Hematopoietic multipotent progenitor cell treated with erythropoietin and hydrocortisone succinate and interleukin-3 and kit ligand, for 8 days (in vitro differentiated cells): ENCODE measurements at places on chromosomes 5 and 9.

GRCh38 chr9:76859860-76860259, 46.1 kb downstream of the PRUNE2 start:
- no peak for DNase-seq

DNA sequence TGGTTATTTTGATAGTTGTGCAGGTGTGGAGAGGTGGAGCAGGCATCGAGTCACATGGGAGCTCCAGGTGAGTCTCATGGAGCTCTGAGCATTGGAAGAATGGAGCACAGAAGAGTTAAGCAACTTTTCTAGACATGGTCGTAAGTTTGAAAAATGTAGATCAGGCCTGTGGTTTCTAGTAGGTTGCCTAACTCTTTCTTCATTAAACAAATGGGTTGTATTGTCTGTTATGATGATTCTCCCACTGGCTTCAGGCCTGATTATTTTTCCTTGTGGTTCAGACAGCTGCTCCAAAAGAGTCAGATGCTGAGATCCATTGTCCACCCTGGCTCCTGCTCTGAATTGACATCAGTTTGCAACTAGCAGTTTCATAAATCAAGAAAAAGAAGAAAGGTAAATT, 80.3 kb upstream of the RPS23 start:
- DNase-seq: no peak

GRCh38 chr9:131304676-131305355, 15.3 kb downstream of the PLPP7 start:
- DNase-seq: no peak

DNA sequence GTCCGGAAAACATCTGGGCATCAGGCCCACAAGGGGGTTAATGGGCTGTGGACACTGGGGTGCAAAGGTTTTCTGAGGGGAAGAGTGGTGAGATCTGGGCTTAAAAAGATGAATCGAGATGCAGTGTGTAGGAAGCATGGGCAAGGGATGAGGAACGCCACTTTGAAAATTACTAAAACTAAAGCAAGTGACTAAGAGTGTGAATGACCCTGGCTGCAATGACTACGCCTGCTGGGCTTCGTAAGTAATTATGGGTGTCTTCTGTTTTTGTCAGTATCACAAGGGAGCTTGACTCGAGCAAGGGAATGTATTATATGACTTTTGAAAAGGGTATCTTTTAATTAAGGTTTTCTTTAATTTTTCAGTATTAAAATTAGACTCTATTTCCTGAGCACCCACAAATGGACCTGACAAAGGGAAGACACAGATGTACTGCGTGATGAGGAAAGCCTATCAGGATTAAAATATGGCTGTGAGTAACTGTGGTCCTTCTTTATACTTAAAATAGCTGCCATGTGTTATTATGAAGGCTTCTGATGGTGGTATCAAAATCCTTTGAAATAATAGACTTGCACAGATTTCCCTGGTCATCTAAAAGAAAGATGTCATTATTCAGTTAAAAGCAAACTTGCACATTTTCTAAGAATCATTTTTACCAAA, 4.2 kb downstream of the CTXN3 start:
- DNase-seq: no peak

- DNase-seq: no peak
Measured at GRCh38 chr5:59746241-59746765, 147.2 kb downstream of the PDE4D start.

DNA sequence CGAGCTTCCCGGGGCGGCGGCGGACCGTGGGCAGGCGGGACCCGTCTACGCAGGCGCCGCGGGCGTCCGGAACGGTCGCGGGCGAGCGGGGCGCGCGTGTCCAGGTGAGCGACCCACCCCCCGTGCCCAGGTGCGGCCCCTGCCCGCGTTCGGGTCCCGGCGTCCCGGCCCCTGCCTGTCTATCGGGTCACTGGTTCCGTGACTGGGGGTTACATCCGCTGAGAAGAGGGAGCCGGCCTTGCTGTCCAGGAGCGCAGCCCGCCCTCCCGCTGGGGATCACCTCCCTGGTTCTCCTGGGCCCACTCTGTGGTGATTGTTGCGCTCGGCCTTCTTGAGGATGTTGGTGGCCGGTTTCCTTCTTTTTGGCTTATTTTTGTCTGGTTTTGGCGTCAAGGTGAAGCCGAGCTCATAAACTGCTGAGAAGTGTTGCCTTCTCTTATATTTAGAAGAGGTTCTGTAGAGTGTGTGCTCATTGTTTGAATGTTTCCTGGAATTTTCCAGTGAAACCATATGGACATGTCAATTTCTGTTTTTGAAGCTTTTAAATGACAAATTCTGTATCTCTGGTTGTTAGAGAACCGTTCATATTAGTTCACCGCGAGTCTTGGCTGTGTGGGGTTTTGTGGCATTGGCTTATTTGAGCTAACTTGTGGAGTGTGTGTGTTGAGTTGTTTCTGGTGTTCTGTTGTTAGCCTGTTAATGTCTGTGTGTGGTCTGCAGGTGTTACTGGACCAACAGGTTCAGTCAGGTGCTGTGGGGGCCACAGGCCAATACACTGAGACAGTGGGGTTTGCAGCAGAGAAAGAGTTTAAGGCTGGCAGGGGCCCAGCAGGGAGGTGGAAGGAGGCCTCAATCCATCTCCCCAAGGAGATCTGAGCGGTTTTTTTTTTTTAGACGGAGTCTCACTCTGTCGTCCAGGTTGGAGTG, 621 bp downstream of the CEP72 start:
- DNase-seq: peak; percentile 23

GRCh38 chr9:75161116-75161857, 73.0 kb downstream of the OSTF1 start:
- DNase-seq: no peak

DNA sequence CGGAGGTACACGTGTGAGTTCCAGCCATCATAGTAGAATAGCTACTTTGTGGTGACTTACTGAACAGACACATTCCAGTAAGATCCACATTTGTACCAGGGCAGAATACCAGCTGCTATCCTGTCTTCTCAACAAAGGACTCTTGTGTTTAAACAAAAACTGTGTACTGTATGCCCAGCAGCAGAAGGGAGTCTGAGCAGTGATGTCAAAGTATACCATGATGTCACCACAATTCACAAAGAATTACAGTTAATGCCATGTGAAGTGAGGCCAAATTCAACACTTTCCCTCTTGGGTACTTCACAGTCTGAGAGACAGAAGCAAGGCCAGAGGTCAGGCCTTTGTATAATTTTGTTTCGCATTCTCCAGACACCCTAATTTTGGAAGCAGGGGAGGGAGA, 137.0 kb downstream of the ADAMTSL1 start:
- no peak for DNase-seq

GRCh38 chr9:86753836-86754235, 193.5 kb downstream of the GAS1 start:
- DNase-seq: no peak

DNA sequence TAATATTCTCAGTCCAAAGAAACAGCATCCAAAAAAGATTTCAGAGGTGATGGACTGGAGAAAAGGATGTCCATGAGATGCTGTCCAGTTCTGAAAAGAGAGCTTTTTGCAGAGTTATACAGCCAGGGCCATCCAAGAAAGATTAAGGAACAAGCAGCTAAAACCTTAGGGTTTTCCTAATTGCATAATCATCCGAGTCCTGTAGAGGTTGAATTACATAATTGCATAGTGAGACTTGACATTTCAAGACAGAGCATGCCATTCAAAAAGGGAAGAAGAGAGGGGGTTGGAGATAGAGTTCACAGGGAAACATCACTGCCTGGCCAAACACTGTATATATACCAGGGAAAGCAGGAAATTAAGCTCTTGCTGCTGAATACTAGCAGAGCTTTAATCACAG, 1729.2 kb upstream of the WWC1 start:
- DNase-seq: no peak

DNA sequence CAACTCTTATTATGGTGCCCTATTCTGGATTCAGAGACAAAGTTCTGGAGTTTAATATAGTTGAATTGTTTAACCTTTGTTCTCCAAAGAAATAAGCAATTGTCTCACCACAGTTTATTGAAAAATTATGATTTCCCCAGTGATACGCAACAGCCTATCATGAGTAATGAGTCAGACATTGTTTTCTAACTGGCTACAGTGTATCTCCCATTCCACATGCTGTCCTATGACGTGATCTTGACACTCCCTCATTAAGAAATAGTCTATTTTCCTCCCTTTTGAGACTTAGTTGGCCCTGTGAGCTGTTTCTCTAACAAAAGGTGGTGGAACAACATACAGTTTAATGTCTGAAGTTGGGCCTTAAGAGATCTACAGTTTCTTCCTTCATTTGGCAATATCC, 1290.6 kb upstream of the CDH6 start:
- DNase-seq: no peak

DNA sequence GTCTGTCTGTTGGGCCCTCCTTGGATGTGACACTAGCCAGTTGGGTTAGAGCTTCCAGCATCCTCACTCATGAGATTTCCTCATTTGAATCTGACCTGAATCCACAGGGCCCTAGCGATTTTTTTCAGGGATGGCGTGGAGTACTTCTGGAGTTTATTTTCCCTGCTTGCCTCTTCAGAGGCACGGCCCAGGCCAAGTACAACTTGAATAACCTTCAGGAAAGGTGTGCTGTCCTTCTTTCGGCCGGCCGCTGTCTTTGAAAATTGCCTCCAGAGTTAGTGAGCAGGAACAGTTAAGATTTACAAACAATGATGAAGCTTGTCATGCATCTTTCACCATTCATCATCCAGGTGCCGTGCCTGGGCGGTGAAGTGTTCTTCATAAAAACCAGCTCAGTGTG, 49.5 kb upstream of the DMRT3 start:
- no peak for DNase-seq

DNA sequence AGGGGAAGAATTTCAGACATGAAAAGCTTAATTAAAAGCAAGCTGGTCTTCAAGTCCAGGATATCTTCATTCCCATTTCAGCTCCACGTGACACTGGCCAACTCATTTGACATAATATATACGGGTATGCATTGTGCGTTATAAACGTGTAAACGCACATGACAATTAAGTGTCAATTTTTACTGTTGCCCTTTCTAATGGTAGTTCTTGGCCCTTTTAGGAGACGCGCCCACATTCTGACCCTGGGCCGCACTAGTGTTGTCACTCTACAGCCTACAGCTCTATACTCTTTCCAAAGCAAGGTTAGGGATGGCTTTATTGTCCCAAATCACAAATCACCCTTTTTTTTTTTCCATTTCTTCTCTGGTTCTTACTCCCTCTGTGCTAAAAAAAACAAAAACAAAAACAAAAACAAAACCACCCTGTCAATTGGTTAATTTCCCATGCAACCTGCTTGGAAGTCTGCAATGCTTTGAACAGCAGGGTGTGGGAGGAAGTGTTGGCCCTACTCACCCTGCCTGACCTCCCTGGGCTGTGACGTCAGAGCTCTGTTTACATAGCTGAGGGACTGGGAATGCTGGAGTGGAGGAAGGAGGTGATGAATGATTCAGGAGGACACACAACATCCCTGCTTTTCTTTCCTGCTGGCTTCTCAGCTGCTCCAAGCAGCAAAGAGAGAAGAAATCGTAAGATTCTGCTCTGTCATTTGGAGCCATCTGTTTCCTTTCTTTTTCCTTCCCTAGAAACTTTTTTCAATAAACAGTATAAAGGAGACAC, 19.3 kb downstream of the RFK start:
- no peak for DNase-seq

- DNase-seq: no peak
Measured at GRCh38 chr5:109450129-109450877, 40.5 kb upstream of the PJA2 start.

GRCh38 chr5:151078490-151079262, 2.2 kb downstream of the TNIP1 start:
- DNase-seq: no peak

DNA sequence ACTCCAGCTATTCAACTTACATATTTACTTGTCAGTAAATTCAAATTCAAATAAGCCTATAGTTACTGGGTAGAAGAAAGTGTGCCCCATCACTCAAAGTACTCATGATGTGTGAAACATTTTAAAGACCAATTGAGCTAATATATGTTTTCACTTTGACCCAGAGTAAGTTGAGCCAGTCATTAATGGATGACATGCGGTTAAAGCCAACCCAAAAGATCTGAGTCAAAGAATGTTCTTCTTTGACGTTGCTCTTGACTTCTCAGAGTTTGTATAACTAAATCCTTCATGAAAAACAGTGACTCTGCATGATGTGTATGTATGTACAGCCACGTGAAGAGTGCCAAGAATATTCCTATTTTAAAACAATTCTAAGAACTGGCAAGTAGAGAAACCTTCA, 237.4 kb downstream of the NR2F1-AS1 start:
- no peak for DNase-seq

- DNase-seq: no peak
Measured at GRCh38 chr5:143426437-143426991, 23.0 kb upstream of the NR3C1 start.

- DNase-seq: no peak
Measured at GRCh38 chr5:121693864-121694263, 157.8 kb upstream of the FTMT start.

GRCh38 chr5:133111299-133111698, 59.5 kb downstream of the HSPA4 start:
- DNase-seq: peak; percentile 83

- DNase-seq: no peak
Measured at GRCh38 chr5:10563110-10563944, 543 bp upstream of the ANKRD33B start.

- DNase-seq: no peak
Measured at GRCh38 chr9:120865176-120865575, 11.8 kb downstream of the PHF19 start.

GRCh38 chr5:1262381-1262780, 32.5 kb downstream of the TERT start:
- no peak for DNase-seq

GRCh38 chr5:110638970-110639902, 87.2 kb downstream of the TMEM232 start:
- DNase-seq: no peak
